Astrocyte of the spinal cord (primary cell): ENCODE measurements at places on chromosomes 6 and 20.

DNA sequence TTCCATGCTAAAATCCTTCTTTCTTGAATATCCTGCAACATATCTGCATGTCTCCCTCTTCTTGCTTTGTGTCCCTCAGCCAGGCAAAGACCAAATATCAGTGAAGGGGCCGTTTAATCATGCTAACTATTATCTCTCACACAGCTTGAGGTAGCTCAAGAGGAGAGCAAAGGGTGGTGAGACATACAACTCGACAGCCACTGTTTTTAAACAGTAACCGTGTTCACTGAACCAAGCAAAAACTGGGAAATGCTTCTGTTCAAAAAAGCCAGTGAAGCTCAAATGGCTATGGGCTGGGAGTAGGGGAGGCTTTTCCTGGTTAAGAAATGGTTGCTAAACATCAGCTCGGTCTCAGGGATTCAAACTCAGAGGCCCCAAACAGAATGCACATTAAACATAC is 83.4 kb downstream of the MAP7 start:
- no peak for DNase-seq

GRCh38 chr6:132749111-132749510 is 8.6 kb downstream of the VNN2 start:
- DNase-seq: peak; percentile 10

DNA sequence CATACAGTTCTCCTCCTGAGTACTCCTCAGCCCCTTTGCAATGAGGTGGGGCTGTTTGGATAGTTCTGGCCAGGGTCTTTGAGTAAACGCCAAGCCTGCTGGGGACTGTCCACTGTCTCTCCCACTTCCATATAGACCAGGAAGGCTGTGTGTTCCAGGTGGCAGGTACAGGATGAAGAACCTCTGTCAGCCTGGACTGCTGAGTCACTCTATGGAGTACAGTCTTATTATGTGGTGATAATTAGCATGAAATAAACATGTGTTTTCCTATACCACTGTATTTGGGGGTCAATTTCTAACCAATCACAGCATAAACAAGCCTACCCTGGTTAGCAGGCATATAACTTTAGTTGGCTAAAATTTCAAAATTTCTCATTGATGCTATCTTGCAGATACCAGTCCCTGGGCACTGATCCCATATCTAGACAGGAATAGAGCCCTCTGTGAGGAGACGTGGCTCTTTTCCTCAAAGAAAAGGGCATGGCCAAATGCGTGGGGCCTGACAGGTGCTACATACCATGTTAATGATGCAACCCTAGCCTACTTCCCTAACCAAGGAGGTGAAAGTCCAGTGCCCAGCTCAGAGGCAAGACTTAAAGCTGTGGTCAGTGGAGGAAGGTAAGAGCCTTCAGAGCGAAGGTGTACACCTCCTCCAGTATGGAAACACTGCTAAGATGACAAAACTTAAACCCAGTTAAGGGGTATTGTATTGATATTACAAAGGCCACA is 4.5 kb upstream of the ALDH8A1 start:
- no peak for DNase-seq

- no peak for DNase-seq
Measured at GRCh38 chr6:144617708-144618107, 332.6 kb downstream of the UTRN start.

DNA sequence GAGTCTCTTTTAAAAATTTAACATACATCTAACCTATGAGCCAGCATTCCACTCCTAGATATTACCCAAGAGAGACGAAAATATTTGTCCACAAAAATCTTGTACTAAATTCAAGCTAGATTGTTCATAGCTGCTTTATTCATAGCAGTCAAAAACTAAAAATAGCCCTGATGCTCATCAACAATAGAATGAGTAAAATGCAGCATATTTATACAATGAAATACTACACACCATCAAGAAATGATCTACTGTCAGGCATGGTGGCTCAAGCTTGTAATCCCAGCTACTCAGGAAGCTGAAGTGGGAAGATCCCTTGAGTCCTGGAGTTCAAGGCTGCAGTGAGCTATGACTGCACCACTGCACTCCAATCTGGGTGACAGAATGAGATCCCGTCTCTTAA is 22.0 kb upstream of the SRC start:
- peak; percentile 52 for DNase-seq

GRCh38 chr6:68252632-68253031 is 382.4 kb upstream of the ADGRB3 start:
- DNase-seq: no peak

DNA sequence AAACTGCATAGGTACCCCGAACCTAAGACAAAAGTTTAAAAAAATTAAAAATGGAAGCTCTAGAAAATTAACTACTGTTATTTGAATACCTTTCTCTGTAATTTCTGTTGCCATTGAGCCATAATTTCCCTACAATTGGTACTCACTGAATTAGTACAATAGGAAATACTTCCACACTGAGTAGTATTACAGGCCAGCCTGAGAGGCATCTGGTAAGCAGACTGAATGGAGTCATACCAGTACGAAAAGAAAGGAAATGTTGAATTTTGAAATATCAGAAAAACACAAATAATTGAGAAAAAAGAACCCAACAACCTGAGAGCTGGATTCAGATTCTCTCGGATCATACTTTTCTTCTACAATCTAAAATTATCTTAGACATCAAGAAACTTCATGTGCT is 791.3 kb downstream of the TENT5A start:
- no peak for DNase-seq

DNA sequence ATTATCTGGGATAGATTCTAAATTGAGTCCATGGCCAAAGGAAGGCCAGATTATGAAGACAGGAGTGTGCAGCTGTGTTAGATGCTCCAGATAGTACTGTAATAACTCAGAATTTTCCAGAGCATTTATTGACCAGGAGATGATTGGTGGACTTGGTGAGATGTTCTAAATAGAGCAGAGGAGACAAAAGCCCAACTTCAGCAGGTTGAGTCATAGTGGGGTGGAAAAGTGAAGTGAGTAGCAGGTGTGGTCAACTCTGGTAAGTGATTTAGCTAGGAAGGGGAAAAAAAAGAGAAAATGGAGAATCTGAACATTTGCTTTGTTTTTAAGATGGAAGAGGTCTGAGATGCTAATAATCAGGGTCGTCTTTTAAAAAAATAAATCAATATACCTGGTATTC is 227.4 kb downstream of the TMEM200A start:
- DNase-seq: no peak

DNA sequence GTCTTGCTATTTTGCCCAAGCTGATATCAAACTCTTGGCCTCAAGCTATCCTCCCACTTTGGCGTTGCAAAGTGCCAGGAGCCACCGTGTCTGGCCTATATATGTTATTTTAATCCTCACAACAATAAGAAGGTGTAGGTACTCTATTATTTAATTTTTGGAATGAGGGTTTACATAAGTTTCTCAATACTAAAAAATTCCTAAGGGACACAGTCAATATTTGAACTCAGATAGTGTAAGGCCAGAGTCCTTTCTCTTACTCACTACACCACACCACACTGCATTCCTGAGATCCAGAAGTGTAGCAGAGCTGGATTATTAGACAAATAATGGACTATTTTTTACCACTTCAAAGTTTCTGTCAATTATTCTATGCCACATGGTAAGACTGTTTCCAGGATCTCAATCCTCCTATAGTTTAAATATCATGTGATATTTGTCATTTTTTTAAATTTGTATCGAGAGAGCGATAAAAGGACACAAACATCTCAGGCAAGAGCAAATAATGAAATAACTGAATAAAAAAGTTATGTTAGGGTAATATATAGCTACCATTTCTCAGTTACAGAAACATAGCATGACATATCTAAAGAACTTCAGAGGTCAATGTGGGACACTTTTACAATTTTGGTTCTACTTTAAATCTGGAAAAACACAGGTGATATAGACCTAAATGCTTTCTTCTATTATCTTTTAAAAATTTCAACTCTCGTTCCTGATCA is 162.2 kb upstream of the THEMIS start:
- DNase-seq: no peak

GRCh38 chr20:871436-871835 is 37.9 kb downstream of the FAM110A start:
- no peak for DNase-seq
